ENCODE measurements at places on chromosomes 3 and 15. TPM values are rescaled to one million over a fixed set of nuclear protein-coding genes. Genes with fewer than 3 reads are reported as not detected.

Gene TMEM266
- not detected for total RNA-seq

Gene TLE3
- total RNA-seq: 25.6 TPM

Gene TRPC1
- 15.0 TPM for total RNA-seq

Gene ILDR1
- total RNA-seq: not detected

Gene CD200R1
- not detected for total RNA-seq

Gene SLC22A14
- total RNA-seq: 0.14 TPM

Gene TLR9
- 0.04 TPM for total RNA-seq

Gene FSIP1
- 0.63 TPM for total RNA-seq

Gene OR4F6
- total RNA-seq: not detected

Gene ARGFX
- total RNA-seq: not detected

Gene STAG1
- total RNA-seq: 48.2 TPM

Gene SPSB4
- not detected for total RNA-seq

Gene SLC9A9
- total RNA-seq: 2.3 TPM

Gene BCHE
- total RNA-seq: under 0.01 TPM

Gene GOLGA6B
- total RNA-seq: not detected

Gene C15orf62
- 0.53 TPM for total RNA-seq

Gene RNF7
- total RNA-seq: 40.9 TPM

Gene EPM2AIP1
- 12.1 TPM for total RNA-seq

Gene LARP6
- 23.9 TPM for total RNA-seq

Gene RTP4
- total RNA-seq: 0.99 TPM

Gene EPHA3
- not detected for total RNA-seq

Gene LIPH
- 0.07 TPM for total RNA-seq

Gene RAB5A
- 85.4 TPM for total RNA-seq

Gene GPR62
- total RNA-seq: 0.07 TPM

Gene ZNF774
- total RNA-seq: 0.92 TPM

Gene CDCP1
- 3.7 TPM for total RNA-seq

Gene CHRD
- 0.20 TPM for total RNA-seq

Gene EDEM1
- total RNA-seq: 26.2 TPM

Gene FAM81A
- total RNA-seq: 0.07 TPM

Gene ANKRD63
- not detected for total RNA-seq

Gene IL17RB
- not detected for total RNA-seq

Gene C3orf80
- 0.04 TPM for total RNA-seq

Gene TPRG1
- 0.13 TPM for total RNA-seq

Gene PLA2G4D
- not detected for total RNA-seq

Gene SI
- not detected for total RNA-seq

Gene CCDC66
- 11.9 TPM for total RNA-seq

Gene KIF23
- total RNA-seq: 32.8 TPM

Gene DNAJA4
- total RNA-seq: 4.7 TPM

Gene NEO1
- total RNA-seq: 0.56 TPM

Gene FBXW12
- not detected for total RNA-seq

Gene GOLGA8O
- 0.20 TPM for total RNA-seq

Gene KBTBD12
- not detected for total RNA-seq

Gene UCN2
- 0.07 TPM for total RNA-seq

Gene ACSBG1
- not detected for total RNA-seq

Gene FETUB
- total RNA-seq: not detected

Gene CLEC3B
- total RNA-seq: 0.11 TPM

Gene HRH1
- total RNA-seq: 14.6 TPM

Gene TMIE
- total RNA-seq: 0.46 TPM

Gene RETNLB
- not detected for total RNA-seq

Gene TM4SF18
- 81.6 TPM for total RNA-seq

Gene ARL14
- not detected for total RNA-seq

Gene CALML4
- 2.9 TPM for total RNA-seq

Gene WDR93
- 0.07 TPM for total RNA-seq

Gene PLA2G4F
- total RNA-seq: not detected

Data from pulmonary artery endothelial cell (primary cell).